GM13976 (cell line): ENCODE measurements at places on chromosomes 1 and 21.
A peak's percentile ranks its signal among the peaks of the same experiment; 100 is the strongest.

GRCh38 chr1:184640505-184640904, 114.2 kb downstream of the EDEM3 start:
- DNase-seq = no peak

DNA sequence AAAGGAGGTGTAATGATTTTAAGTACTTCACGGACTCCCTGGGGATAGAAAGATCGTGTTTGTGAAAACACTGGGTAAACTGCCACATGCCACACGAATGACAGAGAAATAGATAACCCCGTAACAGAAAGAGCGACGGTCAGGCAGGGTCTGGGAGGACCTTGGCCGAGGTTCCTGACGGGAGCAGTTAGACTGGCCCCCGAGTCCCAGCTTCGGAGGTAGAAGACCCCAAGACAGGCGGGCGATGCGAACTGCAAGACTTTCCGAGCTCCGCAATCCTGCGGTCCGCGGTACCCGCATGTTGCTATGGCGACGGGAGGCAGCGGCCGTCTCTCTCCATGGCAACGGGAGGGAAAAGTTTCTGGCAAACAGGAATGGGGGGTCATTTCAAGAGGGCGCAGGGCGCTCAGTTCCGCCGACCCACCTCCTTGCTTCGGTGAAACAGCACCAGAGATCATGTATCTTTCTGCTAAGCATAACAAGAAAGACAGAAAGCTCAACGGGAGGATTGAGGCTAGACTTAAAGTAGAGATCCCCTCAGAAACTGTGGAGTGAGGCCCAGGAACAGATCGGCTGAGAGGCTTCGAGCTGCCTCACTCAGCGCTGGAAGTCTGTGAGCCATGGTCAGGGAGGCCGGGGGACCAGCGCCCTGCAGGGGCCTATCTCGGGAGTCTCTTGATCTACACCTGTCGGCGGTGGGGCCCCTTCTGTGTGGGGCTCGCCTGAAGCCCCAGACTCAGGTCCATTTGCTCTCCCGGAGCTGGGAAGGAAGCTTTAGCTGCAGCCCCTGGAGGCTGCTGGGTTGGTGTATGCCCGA, 685 bp upstream of the SYT6 start:
- no peak for DNase-seq

GRCh38 chr1:146039844-146040194, 18.3 kb upstream of the HJV start:
- DNase-seq = no peak

DNA sequence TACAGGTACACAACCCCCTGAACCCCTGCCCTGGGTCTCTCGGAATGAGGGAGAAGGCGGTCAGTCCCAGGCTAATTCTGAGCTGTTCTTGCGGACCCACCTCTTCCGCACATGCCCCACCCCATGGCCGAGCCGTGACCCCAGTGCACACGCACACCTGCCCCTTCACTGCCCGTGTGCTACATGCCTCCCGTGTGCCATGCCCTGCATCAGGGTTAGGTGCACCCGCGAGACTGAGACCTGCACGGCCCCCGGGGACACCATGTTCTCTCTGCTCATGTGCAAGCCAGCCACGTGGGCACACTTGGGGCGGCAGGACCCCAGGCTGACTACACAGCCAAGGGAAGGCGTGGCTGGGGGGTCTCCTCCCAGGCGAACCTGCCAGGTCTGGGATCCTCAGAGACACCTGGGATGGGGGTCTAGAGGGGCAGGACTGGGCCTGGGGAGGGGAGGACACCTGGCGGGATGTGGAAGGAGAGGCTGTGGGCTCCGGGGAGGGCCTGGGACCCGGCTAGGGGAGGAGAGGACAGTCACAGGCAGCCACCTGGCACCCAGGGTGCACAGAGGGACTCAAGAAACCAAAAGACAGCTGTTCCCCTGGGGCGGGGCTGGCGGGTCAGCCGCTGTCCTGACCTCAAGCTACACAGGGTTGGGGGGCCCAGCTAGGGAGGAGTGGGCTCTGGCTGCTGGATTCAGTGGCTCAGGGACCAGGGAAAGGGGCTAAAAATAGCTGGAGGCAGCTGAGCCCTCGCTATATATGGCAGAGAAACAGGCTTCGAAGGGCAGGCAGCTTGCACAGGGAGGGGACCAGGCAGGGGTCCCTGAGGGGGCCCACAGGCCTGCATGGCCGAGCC, 133.4 kb downstream of the CASZ1 start:
- no peak for DNase-seq

- no peak for DNase-seq
Measured at GRCh38 chr1:51621161-51621560, 4.3 kb downstream of the OSBPL9 start.

- no peak for DNase-seq
Measured at GRCh38 chr21:42570362-42570761, 56.7 kb downstream of the SLC37A1 start.

GRCh38 chr21:14993115-14993514, 71.7 kb downstream of the NRIP1 start:
- DNase-seq = no peak

- DNase-seq = no peak
Measured at GRCh38 chr1:76095802-76096201, 21.3 kb downstream of the ST6GALNAC3 start.

DNA sequence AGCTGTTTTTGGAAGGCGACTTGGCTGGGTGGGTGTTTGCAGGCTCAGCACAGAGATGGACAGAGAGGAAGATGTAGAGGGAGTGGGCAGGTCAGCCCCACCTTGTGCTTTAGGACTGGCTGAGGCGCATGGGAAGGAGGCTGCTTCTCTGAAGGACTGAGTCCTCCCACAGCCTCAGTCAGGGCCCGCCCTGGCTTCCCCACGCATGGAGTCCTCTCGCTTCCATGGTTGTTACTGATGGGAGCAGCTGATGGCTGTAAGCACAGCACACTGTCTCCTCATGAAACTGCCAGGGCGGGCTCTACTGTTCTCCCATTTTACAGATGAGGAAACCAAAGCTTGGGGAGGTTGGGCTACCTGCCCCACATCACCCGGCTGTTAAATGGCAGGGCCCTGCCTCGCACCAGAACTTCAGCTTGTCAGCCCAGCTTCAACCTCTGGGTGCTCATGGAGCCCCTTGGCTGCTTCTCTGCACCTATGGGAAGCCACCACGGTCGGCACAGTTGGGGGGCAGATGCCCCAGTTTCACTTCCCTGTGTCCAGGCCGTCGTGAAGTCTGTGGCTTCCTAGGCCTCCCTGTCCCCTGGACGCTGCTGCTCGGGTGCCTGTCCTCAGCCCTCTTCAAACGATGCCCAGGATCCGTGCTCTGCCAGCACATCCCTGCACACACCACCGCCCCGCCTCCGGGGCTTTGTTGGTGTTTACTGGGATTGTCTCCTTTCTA, 2.4 kb downstream of the TMEM201 start:
- DNase-seq = no peak

DNA sequence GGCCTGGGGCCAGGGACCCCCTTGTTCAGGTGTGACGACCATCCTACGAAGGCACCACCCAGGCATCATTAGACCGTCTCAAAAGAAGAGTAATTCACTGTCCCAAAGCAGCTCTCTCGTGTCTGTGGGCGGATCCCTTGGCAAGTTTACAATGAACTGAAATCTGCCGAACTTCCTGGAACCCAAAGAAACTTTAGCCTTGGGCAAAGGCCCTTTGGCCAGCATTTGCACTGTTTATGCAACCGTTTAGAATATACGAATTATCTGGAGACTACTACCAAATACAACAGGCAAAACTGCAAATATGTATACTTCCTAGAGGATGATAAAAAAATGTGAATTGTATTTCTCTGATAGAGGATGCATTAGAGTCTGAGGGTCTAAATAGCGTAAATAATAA, 1.4 kb upstream of the SOD1 start:
- DNase-seq = no peak

DNA sequence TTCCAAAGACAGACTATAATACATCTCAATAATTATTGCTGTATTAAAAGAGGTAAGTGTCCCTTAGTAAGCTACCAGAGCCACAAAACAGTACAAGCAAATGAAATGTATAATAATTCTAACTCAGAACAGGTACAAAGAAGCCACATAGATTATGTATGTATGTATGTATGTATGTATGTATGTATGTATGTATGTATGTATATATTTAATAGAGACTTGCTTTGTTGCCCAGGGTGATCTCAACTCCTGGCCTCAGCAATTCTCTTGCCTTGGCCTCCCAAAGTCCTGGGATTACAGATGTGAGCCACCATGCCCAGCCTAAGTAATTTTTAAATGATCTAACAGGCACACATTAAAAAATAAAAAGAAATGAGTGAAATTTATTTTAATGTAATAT, 86.9 kb downstream of the EPS15 start:
- no peak for DNase-seq

DNA sequence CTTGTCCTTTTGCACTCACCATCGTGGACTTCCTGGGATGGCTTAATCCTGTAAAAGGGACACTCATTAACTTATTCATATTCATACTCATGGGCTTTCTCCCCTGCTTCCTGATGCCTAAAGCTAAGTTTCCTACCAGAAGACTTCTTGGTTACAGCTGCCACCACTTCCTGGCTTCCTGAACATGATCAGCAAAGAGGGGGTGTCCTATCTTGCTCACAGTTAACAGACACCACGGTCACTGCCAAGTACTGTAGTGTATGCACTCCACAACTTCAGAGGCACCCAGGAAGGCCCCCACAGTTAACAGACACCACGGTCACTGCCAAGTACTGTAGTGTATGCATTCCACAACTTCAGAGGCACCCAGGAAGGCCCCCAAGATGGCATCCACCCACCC, 177.8 kb downstream of the SIPA1L2 start:
- DNase-seq = no peak

DNA sequence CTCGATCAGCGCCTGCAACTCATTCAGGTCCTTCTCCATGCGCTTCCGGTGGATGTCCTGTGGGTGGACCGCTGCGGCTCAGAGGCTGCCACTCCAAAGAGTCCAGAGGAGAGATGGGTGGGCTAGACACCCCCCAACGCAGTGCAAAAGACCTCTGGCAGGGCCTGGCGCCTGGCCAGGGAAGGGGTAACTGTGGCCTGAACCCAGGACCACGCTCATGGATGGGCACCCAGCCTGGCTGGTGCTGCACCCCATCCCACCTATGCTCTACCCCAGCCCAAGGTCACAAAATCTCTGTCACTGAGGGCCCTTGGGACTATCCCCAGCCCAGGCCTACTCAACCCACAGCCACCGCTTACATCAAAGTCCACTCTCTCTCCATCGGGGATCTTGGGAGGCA, 12.2 kb downstream of the TNNT2 start:
- no peak for DNase-seq

- DNase-seq = peak; percentile 82
Measured at GRCh38 chr1:202315576-202316168, 26.1 kb downstream of the UBE2T start.

GRCh38 chr1:193102662-193103061, 2.6 kb downstream of the GLRX2 start:
- DNase-seq = no peak

GRCh38 chr1:201737352-201738060, 91.5 kb upstream of the IPO9 start:
- no peak for DNase-seq

- peak; percentile 22 for DNase-seq
Measured at GRCh38 chr1:73998348-73998959, 199.5 kb downstream of the LRRIQ3 start.

DNA sequence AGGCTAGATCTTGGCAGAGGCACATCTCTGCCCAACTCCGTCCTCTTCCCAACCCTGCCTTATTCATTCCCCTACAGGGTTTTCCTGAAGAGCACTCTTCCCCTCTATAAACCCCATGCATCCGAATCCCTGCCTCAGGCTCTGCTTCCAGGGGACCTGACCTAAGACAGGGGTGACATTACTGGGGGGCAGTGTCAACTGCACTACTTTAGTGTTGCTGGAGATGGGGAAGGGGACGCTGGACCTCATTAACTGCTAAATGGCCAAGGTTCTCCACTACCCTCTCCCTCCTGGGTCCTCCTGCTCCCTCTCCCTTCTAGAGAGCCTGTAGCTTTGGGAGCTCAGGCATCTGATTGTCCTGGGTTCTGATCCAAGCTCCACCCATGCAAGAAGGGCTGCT, 126.2 kb downstream of the GRIK3 start:
- DNase-seq = no peak

GRCh38 chr1:201647094-201647493, 108.2 kb downstream of the NAV1 start:
- DNase-seq = no peak

DNA sequence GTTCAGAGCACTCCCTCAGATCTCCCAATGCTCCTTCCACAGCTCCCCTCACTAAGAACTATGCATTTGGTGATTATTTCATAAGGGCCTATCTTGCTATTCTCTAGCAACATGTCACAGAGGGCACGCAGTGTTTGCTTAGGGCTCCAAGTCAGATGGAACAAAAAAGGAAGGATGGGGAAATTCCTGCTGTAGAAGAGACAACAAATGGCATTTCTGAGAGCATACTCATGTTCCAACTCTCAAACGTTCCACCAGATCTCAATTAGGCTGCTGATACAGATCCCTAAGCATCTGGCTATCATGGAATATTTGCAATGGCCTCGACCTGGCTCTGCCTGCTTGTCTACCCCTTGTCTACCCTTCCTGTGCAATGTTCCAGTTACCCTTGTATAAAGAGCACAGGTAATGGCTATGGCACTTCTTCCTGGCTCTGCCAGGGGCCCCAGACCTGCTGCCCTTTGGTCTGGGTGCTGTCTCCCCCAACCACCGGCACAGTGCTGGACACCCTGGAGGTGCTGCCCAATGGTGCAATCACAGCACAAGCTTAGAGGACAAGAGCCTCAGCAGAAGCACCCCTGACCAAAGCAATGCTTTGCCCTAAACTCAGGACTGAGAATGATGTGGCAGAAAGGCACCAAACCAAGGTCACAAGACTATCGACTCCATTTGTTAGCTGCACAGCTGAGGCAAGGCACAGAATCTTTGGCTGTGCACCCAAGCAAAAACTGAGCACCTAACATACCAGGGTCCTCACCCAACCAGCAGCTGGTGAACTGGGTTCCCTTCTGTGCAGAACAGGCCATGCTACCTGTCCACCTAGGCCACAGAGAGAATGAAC, 3.6 kb downstream of the PARP1 start:
- no peak for DNase-seq

DNA sequence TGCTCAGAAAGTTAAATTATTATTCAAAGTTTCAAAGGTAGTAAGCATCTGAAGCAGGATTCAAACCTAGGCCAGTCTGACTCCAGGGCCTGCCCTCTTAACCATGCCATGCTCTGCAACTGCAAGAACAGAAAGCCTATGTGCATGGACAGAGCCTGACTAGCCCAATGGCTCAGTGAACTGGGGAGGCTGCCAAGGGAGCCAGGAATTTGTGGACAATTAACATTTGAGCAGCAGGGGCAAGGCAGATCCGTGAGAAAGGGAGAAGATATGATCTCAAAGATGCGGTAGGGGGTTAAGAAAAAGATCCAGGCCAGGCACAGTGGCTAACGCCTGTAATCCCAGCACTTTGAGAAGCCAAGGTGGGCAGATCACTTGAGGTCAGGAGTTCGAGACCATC, 6.5 kb upstream of the ATP1A4 start:
- no peak for DNase-seq

GRCh38 chr1:112335351-112335750, 60.7 kb upstream of the CTTNBP2NL start:
- no peak for DNase-seq
